ENCODE measurements at places on chromosomes 13 and 19.

- no peak for DNase-seq
Observed at GRCh38 chr19:55451965-55452748, 9.1 kb upstream of the SHISA7 start.

GRCh38 chr19:58262922-58263296, 15.8 kb upstream of the ZNF8 start:
- DNase-seq = no peak

DNA sequence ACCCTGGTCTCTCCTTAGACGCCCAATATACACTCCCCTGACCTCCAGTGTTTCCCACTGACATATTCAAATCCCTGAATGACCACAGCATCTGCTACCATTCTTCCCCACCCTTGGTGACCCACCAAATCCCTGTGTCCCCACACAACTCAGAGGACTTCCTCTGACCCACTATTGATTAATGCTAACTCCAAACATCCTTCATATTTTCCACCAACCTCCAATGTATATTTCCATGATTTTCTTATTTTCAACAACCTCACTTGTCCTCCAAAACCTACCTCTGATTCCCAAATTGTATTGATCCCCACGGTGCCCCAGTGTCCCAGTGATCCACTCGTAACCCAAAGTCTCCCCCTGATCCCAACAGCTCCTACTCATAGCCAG, 526 bp upstream of the DMWD start:
- DNase-seq = no peak

DNA sequence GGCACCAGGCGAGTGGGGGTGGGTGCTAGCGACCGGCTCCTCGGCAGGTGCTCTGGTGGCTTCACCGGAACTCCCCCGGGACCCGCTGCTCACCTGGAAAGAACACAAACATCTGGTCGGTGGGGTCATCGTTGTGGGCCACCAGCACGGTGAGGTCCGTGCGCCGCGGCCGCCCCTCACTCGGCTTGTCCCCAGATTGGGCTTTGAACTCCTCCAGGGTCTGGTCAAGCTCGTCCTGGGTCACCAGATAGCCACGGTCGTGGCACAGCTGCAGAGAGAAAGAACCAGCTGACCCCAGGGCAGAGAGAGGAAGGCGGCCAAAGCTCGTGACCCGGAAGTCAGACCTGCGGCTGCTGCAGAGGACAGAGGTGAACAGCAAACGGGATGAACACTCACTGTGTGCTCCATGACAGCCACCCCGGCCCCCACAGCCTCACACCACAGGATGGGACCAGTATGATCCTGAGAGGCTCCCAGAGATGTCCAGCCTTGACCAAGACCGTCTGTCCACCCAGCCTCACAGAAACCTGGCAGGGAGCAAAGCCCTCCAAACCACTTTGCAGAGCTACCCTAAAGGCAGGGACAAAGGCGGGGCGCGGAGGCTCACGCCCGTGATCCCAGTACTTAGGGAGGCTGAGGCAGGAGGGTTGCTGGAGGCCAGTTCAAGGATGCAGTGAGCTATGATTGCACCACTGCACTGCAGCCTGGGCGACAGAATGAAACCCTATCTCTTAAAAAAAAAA, 1.2 kb downstream of the POLR2E start:
- no peak for DNase-seq

GRCh38 chr13:46688306-46688705, 108.7 kb downstream of the ESD start:
- DNase-seq = no peak

GRCh38 chr19:5246554-5247155, 94.0 kb downstream of the PTPRS start:
- DNase-seq = no peak

DNA sequence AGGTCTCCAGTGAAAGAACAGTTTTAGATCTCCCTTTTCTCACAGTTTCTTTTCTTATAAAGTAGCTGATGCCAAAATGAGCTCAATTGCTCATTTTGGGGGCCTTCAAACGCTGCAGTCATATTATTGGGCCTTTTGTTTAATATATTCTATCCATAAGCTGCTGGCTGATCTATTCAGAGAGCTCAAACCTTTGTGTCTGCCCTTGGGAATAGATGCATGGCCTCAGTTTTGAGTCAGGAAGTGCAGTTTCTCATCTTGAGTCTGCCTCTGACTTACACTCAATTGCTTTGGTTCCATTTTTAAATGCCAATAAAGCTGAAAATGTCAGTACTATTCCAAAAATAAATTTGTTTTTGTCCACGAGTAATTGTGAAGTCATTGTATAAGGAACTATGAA, 468.9 kb downstream of the KLF12 start:
- no peak for DNase-seq

GRCh38 chr13:76331943-76332712, 554.1 kb downstream of the KCTD12 start:
- DNase-seq = no peak

- DNase-seq = no peak
Observed at GRCh38 chr13:101120007-101120406, 296.3 kb downstream of the NALCN start.

DNA sequence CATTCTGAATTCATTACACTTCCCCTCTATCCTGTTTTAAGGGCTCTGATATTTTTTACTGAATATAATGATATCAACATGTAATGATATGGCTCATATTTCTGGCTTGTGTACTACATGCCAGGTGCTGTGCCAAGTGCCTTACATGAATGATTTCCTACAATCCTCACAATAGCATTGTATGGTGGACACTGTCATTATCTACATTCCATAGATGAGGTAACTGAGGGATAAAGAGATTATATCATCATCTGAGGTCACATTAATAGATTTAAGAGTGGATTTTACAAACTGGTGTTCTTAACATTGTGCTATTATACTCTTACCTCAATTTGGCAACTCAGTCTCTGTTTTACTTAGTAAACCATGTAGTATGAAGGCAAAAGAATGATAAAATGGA, 502.0 kb downstream of the LIG4 start:
- DNase-seq = no peak

DNA sequence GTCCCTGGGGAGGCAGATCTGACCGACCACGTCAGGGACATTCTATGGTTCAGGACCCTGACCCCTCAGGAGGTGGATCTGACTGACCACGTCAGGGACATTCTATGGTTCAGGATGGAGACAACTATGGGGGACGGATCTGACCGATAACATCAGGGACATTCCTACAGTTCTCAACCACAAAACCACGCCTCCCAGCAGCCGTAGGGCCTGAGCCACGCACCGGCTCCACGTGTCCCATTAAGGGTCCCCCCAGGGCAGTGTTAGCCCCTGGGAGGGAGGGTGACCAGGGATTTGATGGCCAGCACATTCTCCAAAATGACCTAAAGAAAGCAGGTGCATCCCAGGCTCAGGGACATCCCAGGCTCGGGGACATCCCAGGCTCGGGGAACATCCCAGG, 49.0 kb upstream of the C13orf46 start:
- DNase-seq = no peak

- DNase-seq = no peak
Observed at GRCh38 chr13:40243982-40244381, 422.5 kb downstream of the FOXO1 start.

GRCh38 chr13:74747186-74747955, 613.2 kb upstream of the KLF12 start:
- no peak for DNase-seq

Measured in epithelial cell of proximal tubule (primary cell).